ENCODE measurements at places on chromosomes 5 and 9.

- no peak for DNase-seq
Observed at GRCh38 chr5:153601377-153601776, 110.9 kb downstream of the GRIA1 start.

DNA sequence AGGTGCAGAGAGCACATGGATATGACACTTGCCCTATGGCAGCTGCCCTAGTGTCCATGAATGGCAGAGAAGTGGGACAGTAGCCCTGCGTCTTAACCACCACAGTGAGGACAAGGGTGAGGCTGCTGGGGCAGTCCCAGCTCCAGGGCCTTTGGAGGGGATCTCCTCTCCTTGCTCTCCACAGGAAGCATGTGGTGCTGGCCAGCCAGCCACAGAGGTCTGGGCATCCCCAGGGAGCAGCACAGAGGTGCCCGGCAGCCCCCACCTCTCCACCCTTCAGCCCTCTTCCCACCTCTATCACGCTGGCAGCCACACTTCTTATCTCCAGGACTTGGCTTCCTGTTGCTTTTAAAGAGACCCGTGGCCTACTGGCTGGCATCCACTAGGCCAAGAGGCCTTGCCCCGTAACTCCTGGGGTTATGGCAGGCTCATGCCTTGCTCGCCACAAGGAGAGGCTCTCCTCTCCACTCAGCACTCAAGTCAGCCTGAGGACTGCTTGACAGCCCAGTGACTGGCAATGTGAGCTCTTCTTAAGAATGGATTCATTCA, 21.9 kb downstream of the CSF2 start:
- DNase-seq, result no peak

GRCh38 chr5:154783774-154784460, 28.7 kb downstream of the LARP1 start:
- DNase-seq, result no peak

DNA sequence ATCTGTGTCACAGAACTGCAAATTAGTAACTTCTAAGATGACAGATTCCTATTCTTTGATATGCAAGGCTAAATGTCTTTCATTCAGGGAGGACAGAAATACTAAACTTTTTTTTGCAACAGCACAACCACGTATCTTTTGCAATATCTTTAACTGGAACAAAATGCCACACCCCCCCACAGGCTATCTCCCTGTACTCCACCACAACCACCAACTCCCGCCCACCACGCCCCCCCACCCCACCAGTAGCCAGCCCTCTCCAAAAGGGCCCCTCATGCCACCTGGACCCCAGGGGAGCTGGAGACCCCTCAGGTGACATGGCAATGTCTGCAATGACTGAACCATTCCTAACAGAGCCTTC, 131.8 kb downstream of the ROR2 start:
- no peak for DNase-seq

- DNase-seq, result no peak
Observed at GRCh38 chr5:39437467-39437866, 12.7 kb upstream of the DAB2 start.

GRCh38 chr9:89679016-89679415, 74.2 kb downstream of the GADD45G start:
- no peak for DNase-seq

- DNase-seq, result no peak
Observed at GRCh38 chr5:74277418-74277817, 363.1 kb downstream of the ENC1 start.

DNA sequence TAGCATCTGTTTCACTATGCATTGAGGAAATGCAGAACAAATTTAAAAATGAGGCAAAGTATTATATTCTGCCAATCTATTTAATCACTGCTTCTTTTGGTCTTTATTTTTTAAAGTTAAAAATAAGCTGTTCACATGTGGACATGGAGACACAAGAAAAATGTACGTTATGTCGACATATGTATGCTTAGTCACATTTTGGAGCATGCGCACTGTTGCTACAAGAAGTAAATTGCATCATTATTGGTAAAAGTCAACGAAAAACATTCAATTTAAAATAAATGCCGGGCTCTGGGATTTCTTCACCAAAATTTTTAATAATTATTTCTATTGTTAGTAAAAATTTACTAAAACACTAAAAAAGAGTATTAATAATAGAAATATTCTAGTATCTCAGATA, 876.3 kb upstream of the CTNND2 start:
- DNase-seq, result no peak

GRCh38 chr5:133981714-133982113, 13.3 kb upstream of the C5orf15 start:
- no peak for DNase-seq

- DNase-seq, result no peak
Observed at GRCh38 chr9:132127888-132128534, 33.8 kb upstream of the NTNG2 start.

GRCh38 chr9:126971261-126971660, 56.7 kb downstream of the RALGPS1 start:
- no peak for DNase-seq

- DNase-seq, result no peak
Observed at GRCh38 chr5:32831624-32832023, 120.5 kb downstream of the NPR3 start.

DNA sequence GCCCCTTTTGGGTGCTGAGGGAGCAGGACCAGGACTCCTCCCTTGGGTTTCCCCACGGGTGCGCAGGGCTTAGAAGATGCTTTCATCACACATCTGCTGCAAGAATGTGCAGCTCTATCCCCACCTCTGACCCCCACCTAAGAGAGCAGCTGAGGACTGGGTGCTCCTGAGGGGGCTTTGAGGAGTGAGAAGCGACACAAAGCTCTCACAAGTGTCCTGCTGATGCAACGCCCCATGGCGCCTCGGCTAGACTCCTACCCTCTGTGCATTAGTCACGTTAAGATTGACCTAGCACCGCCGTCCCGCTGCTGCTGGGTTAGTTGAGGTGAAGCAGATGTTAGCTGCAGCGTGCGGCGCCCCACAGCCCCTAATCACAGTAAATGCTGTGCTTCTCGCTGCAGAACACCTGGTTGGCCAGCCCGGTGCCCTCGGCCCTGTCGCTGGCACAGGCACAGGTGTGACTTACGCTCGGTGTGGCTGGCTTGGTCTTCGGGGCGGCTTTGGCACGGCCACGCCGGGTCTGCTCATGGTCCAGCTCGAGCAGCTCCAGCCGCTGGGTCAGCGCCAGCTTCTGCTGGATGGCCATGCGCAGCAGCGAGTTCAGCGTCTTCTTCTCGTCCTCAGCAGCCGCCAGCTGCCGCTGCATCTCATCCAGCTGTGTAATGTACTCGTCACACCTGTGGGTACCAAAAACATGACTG, 45.0 kb upstream of the IPPK start:
- no peak for DNase-seq

- no peak for DNase-seq
Observed at GRCh38 chr5:133969654-133970324, 1.4 kb upstream of the C5orf15 start.

GRCh38 chr9:107158321-107158720, 124.8 kb upstream of the RAD23B start:
- peak; percentile 18 for DNase-seq

DNA sequence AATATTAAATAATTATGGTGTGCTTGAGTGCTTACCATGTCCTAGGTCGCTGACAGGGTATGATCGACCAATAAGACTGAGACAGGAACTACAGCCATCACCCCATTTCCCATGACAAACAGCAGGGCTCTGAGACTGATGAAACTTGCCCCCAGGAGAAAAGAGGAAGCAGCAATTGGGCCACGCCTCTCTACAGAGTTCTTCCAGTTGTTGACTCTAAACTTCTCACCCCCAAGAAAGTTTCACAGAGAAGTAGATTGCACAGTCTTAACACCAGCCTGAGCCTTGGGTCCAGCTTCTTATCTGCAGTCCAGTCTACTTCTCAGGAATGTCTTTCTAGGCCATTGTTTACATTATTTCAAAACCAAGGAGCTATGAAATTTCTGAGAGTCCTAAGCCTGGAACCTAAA, 182.2 kb upstream of the ANKRD55 start:
- DNase-seq, result no peak

GRCh38 chr5:68348447-68349222, 133.1 kb downstream of the PIK3R1 start:
- DNase-seq, result no peak

- no peak for DNase-seq
Observed at GRCh38 chr5:144913661-144914060, 743.0 kb downstream of the KCTD16 start.

- DNase-seq, result no peak
Observed at GRCh38 chr5:38554861-38555260, 1.6 kb downstream of the LIFR start.

GRCh38 chr5:134252671-134253070, 26.8 kb upstream of the PPP2CA start:
- no peak for DNase-seq

DNA sequence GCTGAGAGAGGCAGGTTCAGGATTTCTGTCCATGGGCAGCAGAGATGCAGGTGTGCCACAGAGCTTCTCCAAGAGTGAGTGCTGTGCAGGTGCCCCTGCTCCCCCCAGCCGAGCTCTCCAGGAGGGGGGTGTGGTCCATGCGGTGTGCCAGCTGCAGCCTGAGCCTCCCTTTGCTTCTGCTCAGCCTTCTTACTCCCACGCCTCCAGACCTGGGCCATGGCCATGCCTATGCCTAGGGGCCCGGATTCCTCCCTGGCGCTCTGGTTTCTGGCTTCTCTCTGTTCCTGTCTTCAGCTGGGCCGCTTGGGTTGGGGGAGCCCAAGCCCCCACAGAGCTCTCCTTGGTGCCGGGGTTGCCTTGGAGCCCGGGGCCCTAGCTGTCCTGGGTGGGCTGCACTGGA, 133.3 kb downstream of the CACNA1B start:
- no peak for DNase-seq

DNA sequence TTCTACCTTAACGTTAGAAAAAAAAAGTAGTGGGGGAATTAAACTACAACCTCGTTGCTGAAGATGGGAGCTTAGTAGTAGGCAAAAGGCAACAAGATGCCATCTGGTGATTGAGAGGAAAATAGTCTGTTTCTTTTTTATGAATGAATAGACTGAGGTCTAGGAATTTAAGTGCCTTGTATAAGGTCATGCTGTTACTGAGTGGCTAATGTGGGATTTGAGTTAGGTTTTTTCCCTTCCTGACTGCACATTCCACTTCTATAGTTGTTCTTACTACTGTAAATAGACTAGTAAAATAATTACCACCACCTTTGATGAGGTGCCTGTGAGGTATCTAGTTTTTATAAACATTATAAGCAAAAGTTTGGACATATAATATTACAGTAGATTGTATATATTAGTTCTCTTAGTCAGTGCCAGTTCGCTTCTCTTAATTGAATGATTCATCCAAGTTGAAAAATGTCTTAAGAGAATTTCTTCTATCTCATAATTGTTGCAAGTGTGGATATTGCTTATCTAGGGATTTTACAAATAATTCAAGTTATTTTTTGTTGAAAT, 19.1 kb downstream of the FSD1L start:
- DNase-seq, result no peak

- no peak for DNase-seq
Observed at GRCh38 chr9:76352026-76352620, 42.1 kb downstream of the RFK start.

DNA sequence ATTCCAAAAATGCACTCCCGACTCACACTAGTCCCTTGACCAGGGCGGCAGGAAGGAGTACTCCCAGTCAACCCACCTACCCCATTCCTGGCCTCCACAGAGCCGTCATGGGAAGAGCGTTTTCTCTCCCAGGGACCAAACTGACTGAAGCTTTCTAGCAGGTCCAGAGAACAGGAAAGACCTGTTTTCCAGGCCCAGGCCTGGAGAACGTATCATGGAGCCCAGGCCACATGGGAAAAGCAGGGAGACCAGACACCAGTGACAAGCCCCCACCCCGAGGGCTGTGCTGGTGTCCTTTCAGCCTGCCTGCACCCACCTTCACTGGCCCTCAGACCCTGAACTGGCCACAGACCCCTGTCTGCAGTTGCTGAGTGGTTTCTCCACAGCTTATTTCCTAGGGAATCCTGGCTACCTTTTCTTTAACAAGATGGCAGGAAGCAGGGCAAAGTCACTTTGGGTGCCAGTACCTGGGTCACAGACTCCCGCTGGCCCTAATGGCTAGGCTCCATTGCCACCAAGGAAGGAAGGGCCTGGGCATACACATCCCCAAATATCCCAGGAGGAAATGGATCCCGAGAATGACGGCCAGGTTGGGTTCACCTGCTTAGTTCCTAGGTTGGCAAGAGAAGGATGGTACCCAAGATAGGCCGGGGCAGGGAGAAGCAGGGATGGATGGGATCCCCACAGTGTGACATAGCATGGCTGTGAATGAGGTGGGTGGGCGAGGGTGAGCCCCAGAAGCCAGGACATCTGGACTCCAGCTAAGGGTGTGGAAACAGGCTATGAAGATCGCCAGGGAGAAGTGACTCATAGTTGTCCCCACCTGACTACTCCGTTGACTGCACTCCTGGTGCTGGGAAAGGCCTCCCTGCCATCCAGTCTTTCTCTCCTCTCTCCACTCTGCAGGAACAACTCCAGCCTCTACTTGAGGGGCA, 12.2 kb downstream of the CCNI2 start:
- DNase-seq, result no peak

DNA sequence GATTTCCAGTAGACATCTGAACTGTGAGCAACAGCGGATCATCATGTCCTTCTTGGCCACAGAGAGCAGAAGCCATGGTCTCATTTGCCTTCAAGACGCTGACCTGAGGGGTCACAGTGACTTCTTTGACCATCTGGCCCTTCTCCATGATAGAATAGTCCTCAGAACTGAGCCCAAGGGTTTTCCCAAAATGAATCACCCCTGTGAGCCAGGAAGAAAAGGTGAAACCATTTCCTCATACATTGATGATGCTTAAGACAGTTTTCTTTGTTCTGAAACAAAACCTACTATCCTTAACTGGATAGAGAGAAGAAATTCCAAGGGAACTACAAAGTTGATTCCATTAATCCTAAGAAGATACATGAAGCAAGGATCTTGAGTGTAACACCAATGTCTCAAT, 503.9 kb downstream of the CTNND2 start:
- DNase-seq, result no peak

DNA sequence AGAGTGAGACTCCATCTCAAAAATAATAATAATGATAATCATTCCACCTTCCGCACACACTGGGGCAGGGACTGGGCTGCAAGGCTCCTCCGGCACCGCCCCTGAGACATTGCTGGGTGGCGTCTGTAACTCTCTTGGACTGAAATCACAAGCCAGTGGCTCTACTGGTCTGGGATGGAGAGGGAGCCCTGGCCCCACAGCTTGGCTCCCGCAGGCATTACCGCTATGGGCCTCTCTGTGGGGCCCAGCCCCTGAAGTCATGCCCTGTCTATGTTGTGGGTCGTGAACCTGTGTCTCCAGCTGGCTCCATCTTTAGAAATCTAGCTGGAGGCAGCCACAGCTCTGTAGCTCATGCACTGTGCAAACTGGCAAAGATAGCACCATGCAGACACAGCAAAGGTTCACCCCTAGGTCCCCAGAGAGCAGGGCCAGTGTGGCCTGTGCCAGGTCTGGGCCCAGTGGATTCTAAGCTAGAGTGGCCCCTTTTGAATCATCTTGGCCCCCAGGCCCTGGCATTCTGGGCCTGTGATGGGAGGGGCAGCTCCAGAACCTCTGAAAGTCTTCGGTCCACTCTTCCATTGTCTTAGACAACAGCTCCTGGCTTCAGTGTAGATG, 36.1 kb upstream of the COL5A1 start:
- no peak for DNase-seq

- DNase-seq, result no peak
Observed at GRCh38 chr9:98929895-98930341, 13.8 kb upstream of the COL15A1 start.
